ENCODE measurements at places on chromosomes 1 and 21.

- DNase-seq = no peak
These were observed 21.4 kb upstream of the LBR start for GRCh38 chr1:225449261-225449660.

- no peak for DNase-seq
These were observed 15.1 kb downstream of the RGS8 start for GRCh38 chr1:182669266-182669665.

- no peak for DNase-seq
These were observed 11.2 kb downstream of the MYOC start for GRCh38 chr1:171641076-171641864.

DNA sequence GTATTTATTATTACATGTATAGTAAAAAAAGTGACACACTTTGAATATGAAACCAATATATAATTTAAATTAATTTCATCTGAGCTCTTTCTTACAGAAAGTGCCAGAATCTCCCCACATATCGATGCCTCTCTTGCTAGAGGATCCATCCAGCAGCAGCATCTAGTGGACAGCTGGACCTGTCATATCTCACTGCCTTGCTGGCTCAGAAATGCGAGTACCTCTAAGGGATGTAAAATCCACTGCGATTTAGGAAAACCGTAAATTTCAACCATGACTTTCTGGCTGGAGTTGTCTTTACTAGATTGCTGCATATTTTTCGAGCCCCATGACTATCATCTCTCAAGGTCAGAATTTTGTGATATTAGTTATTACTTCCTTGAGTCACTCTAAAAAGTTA lies 333.8 kb downstream of the NEGR1 start:
- DNase-seq = no peak

- no peak for DNase-seq
These were observed 26.5 kb downstream of the NFYC start for GRCh38 chr1:40717955-40718354.

- DNase-seq = peak; percentile 89
These were observed at the start of the genes ERMAP and SVBP for GRCh38 chr1:42816585-42817439. Gene ERMAP, plus strand, starts transcription at chr1:42817122. Its CDS starts 13,327 bp downstream, at chr1:42830449. Gene SVBP, minus strand, starts transcription at chr1:42817397. Its CDS starts 853 bp downstream, at chr1:42816544.

DNA sequence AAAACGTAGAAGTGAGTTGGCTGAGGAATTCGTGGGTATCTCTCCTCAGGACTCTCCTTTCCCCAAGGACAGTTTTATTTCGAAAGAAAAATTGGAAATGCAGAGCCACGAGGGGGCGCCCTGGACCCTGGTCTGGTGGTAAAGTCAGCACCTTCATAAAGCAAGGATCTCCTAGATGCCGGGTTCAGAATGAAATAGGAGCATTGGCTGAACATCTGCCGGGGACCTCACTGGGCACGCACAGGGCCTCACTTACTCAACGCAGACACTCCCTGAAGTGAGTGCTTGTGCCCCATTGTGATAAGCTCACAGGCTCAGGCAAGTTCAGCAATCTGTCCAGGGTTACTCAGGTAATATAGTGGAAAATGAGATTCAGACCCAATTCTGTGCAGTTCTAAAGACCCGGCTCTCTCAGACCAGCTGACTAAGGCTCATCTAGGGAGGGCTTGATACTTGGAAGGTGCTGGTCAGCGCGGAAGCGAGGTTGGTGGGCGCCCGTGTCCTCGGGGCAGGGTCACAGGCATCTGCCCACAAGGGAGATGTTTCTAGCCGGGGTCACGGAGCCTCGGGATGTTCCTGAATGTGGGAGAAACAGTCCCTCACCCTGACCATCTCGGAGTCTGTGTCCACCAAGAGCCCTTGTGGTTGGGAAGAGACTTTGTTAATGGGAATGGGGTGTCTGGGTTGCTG lies 55.7 kb upstream of the ETV3 start:
- DNase-seq = peak; percentile 25

DNA sequence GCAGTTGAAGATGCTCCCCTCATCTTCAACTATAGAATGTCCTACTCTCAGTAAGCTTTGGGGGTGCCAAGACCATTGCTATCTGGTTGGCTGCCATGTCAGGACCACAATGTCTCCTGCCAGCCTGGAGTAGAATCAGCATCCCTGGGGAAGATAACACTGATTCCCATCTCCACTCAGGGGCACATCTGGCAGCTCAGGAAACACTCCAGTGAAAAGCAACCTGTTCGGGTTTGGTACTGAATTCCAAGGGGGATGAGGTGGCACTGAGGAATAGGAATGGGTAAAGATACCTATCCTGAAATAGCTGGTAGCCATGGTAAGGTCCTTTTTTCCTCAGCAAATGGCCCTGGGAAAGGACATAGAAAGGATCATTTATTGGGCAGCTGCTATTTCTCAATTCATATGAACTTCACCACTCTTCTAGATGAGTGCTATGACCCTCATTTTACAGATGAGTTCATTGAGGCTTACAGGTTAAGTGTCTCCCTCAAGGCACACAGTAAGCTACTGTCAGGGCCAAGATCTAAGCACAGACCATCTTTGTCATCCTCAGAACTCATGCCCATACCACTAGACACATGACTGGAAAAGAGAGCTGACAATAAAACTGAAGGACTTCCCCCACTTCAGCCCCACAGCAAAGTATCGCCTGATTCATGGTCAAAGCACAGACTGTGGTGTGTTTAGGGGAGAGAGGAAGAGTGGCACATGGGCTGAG lies 31.4 kb downstream of the AK2 start:
- no peak for DNase-seq

DNA sequence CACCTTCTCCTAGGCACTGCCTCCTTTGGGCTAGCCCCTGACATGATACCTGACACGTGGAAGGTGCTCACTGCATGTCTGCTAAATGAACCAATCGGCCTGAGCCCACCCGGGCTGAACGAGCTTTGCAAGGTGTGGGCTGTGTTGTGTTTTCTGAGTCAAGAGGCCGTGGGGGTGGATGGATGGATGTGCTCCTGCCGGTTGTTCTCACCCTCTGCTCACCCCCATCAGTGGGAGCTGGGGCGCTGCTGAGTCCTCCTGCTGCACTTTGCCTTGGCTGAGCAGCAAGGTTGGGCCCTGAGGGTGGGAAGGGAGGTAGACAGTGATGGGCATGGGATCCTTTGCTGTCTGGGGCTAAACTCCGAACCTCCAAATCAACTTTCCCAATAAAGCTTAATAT lies 6.7 kb upstream of the CACNA1E start:
- DNase-seq = no peak

GRCh38 chr1:152980676-152981075 lies 3.2 kb upstream of the SPRR1A start:
- no peak for DNase-seq

DNA sequence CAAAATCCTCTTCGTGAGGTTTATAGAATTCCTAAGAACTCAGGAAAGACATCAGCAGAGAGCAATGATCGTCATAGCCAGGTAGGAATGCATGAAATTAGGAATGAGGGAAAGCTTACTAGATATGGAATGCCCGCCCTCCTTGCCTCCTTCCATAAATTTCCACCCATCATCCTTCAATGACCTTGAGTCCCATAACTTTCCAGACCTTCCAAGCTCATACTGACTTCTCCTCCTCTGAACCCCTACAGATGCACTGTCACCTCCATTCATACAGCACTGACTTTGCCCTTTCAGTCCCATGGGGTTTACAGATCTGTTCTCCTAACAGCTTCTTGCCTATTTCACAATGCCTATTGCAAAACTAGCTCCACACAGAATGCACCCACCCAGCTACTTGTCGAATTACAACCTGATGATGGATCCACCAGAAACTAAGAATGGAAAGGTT lies 23.8 kb upstream of the PPP1R15B start:
- DNase-seq = no peak

DNA sequence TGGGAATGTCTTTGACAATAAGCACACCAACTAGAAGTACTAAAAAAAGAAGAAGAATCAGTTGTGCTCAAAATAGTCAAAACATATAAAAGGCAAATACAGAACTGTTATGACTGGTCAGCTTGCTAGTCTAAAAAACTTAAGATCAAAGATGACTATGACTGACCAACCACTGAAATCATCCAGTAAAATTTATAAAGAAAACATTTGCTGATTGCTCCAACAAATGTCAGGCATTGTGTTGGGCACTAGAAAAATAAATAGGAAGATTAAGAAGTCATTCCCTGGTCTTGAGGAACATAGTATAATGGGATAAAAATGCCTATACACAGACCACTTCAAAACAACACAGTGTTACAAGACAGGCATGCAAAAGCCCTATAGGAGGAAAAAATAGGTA lies 9.3 kb upstream of the ANGPTL3 start:
- no peak for DNase-seq

- peak; percentile 10 for DNase-seq
These were observed 33.9 kb downstream of the SPSB1 start for GRCh38 chr1:9326596-9326995.

DNA sequence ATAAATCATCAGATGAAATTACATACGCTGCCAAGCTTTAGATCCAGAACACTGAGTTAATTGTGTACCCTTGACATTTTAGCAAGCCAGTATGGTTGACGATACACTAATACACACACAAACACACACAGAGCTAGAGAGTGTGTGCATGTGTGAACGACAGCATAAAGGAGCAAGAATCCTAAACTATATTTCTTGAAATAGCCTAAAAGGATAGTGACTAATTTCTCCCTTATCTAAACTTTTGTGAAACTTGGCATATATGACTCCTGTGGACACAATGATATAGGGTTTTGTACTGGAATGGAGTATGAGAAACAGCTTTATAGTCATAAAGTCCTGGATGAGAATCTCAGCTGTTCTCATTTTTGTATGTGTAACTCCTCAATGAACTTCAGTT lies 65.1 kb upstream of the DMRTA2 start:
- DNase-seq = no peak

GRCh38 chr1:15075817-15076216 lies 77.7 kb upstream of the TMEM51 start:
- no peak for DNase-seq

DNA sequence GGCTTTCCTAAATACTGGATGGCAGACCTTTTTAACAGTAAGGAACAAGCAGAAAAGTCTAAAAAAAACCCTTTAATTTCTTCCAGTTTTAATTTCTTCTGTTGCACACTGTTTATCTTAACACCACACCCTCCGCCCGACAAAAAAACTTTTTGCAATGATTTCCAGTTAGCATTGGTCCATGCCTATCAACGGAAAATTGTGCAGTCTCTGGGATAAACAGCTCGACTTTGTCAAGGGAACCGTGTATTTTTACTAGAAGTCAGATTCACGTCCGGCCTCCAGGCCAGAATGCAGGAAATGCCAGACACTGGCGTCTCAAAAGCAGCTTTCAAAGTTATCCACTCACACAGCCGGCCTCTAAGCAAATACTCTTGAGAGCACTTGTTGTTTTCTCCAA lies 378 bp upstream of the NUP210L start:
- no peak for DNase-seq

DNA sequence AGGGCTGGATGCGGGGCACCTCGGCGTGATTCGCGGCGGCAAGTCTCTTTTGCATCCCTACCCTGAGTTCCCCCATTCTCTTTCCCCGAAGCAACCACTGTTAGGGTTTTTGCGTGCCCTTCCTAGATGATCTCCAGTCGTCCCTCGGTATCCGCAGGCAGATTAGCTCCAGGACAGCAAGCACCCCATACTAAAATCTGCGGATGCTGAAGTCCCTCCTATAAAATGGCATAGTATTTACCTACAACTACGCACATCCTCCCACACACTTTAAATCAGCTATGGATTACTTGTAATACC lies 22.8 kb upstream of the CFAP126 start:
- peak; percentile 53 for DNase-seq

DNA sequence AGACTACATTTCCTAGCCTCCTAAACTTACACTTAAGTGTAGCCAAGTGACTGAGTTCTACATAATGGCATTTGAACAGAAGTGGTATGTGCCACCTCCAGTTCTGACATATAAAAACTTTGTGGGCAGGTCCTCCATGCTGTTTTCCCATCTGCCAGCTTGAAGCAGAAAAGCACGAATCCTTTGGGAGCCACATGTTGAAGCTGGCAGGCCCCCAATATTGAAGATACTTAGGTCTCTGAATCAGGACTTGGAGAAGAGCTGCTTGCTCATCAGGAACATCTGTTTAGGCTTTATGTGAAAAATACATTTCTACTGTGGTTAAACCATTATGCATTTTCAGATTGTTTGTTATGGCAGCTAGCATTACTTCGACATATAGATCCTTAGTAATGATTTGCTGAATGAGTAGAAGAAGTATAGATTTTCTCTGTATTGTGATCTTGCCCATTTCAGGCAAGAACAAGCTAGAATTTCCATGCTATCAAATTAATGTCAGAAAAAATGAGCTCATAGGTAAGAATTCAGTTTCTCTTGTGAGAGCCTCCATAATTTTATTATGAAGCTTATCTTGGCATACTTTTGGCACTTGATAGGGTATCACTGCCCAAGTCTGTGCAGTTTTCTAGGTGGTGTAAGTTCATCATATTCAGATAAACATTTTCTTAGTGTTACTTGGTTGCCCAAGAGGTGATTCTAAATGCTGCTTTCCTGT lies 68.4 kb downstream of the GDAP2 start:
- peak; percentile 99 for DNase-seq

DNA sequence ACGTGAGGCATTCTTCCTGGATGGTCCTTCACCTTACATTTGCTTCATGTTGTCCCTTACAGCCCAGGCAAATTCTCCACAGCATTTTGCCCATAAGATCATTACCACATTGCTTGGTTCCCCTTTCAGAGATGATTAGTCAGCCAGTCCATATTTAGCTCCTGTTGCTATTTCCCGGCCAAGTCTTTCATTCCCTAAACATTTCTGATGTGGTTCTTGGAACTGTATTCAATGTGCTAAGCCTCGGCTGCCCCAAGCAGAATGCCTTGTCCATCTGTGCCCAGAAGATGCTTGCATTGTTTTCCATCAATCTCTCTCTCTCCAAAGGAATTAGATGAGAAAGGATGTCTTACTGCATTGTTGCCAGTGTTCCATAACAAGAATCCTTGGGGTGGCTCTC lies 420.9 kb upstream of the CAMK1G start:
- DNase-seq = no peak

- DNase-seq = no peak
These were observed 1.6 kb downstream of the TCEA3 start for GRCh38 chr1:23422941-23423340.

DNA sequence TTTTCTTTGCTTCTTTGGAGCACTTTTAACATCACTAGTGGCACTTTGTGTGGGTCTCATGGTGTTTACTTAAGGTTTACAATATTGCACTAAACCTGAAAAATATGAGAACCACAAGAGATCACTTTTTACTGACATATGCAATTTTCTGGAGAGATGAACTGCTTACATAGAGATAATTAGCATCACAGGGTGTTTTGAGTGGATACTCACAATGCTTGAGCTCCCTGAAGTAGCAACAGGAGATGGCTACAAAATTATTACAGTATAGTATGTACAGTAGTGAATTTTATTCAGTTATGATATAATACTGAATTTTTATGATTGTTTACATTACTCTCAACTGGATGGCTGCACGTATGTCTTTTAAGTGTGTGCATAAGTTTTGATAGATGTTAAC lies 22.6 kb downstream of the RPRD2 start:
- no peak for DNase-seq

DNA sequence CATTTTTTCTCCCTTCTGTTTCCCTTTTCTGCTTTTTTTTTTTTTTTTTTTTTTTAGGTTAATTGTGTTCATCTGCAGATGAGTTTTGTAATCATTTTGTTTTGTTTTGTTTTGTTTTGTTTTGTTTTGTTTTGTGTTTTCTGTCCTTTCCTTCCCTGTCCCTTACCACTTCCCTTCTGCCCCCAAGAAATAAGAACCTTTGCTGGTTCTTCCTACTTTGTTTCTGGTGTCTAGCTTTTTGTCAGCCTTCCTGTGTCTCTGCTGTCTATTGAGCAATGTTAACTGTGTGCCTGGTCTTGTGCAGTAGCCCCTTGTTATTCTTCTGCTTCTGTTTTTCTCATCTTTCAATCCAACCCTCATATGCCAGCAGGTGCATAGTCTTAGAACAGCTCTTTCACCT lies 46.0 kb downstream of the MPZL1 start:
- DNase-seq = no peak

All from NCI-H1694 treated with DMSO at 0.1 percent for 48 hours (cell line).